ENCODE measurements at places on chromosomes 7 and 10.

DNA sequence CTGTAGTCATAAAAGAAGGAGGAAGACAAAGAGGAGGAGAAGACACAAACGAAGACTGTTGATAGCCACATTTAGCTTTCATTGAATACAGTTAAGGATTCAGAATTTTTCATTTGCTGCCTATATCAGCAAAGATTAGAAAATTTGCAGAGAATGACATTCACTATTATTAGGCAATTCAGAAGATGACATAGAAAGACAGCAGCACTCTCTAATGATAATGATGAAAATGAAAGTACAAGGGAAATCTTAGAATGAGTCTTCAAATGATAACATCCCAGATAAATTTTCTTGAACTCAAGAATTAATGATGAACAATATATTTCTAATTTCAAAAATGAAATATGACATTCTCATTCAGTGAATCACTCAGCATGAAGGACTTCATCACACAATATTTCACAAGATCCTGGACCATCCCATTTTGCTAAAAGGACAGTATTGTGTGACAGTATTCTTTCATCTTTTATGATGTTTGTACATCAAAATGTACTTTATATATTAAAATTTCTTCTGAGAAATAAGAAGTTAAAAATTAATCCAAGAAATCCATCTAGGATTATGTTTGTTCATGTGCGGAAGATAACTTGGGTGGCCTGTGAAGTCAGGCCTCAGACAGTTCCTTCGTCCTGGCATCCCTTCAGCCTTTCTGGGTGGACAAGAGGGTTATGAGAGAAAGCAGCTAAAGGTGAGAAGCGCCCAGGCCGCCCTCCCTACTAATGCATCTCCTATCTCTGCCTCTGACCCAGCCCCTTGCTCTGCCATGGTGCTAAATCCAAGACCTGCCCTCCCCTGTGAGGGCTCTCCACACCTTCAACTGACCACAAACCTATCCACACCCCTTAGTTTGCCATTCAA is 47.4 kb upstream of the CAMK2B start:
- no peak for DNase-seq

GRCh38 chr10:115084277-115084850 is 8.8 kb upstream of the ATRNL1 start:
- no peak for DNase-seq

DNA sequence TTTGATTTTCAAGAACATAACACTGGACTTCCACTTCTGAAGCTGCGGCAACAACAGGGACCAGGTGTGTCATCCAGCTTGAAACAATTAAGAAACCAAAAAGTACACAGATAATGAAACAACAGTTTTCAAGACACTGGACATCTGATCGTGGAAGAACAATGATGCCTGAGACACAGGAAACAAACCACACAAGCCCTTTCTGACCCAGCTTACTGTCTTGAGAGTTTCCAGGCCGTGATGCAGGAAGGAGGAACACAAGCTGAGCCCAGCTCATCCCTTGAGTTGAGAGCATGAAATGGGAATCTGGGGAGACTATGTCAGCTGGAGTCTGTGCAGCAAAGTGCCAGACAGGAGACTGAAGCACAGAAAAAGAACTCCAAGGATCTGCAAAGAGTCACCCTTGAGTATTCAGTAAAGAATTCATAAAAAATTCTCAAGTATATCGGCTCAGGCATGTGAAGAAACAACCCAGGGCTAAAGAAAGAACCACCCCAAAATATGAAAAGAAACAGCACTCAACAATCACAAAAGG is 91.6 kb downstream of the RNF32 start:
- no peak for DNase-seq

GRCh38 chr7:137081321-137082093 is 213.1 kb downstream of the CHRM2 start:
- DNase-seq, result no peak

DNA sequence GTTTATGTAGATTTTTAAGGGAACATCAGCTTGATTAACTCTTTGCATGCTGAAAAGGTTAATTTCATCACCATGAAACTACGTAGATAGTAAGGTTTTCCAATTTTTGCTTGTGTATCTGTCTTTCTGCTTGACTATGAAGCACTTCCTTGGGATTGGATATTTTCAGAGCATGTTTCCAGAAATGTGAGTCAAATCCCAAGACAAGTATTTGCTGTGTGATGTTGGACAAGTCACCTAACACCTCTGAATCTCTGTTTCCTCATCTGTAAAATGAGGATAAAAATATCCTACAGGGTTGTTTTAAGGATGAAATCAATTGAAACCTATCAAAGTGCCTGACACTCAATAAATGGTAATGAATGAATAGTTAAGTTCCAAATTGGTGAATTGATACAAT is 42.4 kb downstream of the ANK3 start:
- DNase-seq, result no peak

DNA sequence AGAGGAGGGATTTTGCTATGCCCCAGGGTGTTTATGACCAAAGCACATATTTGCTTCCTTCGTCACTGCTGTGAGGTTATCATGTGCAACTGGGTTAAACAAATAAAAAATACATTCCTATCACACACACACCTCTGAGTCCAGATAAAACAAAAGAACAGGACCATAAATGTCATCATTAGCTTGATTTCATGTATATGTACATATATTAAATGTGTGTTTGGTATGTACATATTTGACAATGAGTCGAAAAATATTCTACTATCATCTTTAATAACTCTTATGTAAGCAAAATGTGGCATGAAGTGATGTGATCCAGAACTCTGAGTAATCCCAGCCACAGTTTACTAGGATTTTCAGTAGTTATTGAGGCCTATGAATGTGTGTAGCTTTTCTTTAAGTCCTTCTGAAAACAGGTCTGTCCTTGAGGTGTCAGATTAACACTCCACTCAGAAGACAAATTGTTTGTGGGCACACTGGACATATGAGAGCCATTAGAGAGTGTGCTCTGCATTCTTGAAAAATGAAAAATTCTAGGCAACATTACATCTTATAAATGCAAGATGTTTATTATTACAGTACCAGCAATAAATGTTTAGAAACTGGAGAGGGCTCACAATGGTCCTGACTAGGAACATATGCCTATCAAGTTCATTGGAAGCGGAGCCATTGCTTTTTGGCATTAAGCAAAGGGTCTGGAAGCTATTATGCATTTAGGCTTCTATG is 335.1 kb upstream of the SEMA3A start:
- no peak for DNase-seq

DNA sequence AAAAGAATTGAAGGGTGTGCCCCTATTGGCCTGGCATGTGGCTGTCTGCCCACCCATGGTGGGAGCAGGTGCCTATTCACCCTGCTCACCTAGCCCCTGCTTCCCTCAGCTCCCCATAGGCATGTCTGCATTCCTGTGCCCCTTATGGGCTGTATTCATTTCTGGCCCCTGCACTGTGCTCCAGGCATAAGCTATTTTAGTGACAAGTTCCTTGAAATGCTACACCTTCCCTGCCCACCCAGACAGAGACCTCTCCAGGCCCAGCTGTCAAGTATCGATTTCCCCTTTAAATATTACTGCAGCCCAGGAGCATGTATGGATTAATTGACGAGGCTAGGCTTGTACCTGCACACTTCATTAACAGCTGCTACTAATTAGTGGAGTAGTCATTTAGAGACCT is 235.4 kb downstream of the RPS24 start:
- DNase-seq, result no peak

DNA sequence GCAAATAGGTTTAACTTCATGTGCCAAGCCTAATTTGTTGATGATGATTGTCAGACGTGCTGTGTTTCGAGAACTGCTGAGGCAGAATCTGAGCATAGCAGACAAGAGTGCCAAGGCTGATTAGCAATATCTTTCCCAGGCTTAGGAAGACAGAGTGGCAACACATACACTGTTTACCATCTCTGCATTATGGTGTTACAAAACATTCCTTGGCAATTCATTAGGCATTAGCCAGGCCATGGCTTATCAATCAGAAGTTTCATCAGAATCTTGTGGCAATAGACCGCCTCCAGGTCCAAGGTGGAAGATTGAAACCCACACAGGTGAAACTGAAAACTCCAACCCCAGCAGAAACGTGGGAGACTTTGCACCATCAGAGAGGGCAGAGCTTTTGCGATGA is 148.5 kb downstream of the AOAH start:
- no peak for DNase-seq

DNA sequence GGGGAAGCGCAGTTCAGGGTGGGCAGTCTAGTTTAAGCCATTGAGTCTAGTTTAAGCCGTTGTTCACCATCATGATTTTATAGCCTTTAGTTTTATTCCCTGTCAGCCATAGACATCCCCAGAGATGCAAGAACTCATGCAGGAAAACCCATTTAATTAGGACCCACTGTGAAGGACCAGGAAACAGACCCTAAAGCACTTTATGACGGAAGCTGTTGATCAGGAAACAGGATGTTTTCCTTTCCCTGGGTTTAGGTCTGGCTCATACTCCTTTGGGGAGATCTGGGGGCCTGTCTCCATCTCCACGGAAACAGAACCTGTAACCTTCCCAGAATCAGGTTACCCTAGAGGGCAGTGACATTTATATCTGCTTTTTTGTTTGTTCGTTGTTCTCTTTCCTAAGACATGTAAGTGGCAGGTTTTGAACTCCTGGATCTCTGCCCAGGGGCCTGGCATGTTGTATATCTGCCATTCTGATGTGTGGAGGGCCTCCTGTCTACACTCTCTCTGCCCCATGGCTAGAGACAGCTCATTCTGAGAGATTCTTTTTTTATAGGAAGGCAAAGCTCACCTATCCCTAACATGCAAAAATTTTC is 657.2 kb upstream of the GALNT17 start:
- no peak for DNase-seq

DNA sequence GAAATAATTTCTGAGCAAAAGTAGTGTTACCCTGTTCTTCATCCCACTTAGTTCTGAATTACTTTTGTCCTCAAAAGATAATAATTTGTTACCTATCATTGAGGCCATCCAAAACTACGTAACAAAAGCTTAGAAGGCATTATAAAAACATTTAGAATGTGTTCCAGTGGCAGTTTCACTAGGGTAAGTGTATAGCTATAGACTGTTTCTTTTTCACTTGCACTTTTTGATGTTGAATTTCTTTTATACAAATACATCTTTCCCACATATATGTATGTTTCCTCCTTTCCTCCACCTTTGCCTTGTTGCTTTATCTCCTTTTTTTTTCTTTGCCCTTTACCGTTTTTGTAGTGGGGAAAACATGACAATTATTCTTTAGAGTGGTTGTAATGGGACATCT is 33.5 kb downstream of the CAPZA2 start:
- no peak for DNase-seq

- no peak for DNase-seq
Measured at GRCh38 chr7:157567666-157568065, 230.9 kb downstream of the DNAJB6 start.
